Stimulated activated CD4-positive, alpha-beta T cell treated with anti-CD3 and anti-CD28 coated beads, Interleukin-4, amount 100 ng/mL, for 24 hours (primary cell): ENCODE measurements at places on chromosomes 16 and 17.
A peak's percentile ranks its signal among the peaks of the same experiment; 100 is the strongest.

- peak; percentile 16 for DNase-seq
Measured at GRCh38 chr17:17724307-17725010, 43.2 kb downstream of the RAI1 start.

- no peak for DNase-seq
Measured at GRCh38 chr17:28230011-28230410, 89.0 kb upstream of the TMEM97 start.

- no peak for DNase-seq
Measured at GRCh38 chr17:48601539-48602425, 3.0 kb downstream of the HOXB6 start.

DNA sequence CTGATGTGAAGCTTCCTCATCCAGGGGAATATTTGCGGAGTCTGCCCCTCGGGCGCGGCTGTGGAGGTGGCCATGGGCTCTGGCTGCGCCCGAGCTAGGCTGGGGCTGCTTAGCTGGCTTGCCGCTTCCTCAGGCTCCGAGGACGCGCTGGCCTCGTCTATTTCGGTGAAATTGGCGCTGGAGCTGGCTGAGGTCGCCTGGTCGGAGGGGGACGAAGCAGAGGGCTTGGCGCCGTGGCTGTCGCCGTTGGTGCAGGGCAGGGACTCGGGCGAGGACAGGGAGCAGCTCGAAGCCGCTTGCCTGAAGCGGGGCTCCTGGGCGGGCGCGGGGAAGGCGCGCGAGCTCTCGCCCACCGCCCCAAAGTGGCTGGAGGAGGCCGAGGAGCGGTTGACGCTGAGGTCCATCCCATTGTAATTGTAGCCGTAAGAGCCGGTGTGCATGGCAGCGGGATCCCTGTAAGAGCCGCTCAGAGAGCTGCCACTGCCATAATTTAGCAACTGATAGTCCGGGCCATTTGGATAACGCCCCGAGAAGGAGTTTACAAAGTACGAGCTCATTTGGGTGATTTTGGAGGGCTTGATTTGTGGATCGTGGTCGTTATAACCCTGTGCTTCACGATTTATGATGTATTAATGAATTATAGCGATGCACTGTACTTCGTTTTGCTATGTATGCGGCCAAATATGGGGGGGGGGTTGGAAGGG lies at the start of gene HOXB5:
Gene HOXB5, minus strand, starts transcription at position 654 of the 704 bp plus-strand sequence. Its CDS starts 97 bp downstream, at position 557.
- DNase-seq = no peak

DNA sequence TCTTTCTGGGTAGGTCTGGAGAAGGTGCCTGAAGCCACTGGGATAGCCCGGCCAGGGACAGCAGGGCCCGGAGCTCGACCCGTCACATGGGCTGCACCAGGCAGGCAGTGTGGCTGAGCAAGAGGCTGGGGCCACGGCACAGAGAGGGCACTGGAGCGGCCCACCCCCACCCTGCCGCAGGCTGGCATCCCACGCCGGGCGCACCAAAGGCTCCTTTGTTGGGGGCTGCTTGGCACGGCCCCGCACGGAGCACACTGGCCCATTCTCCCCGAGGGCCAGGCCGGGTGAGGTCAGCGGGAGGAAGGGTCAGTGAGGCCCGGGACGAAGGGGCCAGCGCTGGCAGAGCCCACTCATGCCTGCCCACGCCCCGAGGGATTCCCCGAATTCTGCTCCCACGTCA lies 36.5 kb upstream of the PVALEF start:
- DNase-seq = no peak

DNA sequence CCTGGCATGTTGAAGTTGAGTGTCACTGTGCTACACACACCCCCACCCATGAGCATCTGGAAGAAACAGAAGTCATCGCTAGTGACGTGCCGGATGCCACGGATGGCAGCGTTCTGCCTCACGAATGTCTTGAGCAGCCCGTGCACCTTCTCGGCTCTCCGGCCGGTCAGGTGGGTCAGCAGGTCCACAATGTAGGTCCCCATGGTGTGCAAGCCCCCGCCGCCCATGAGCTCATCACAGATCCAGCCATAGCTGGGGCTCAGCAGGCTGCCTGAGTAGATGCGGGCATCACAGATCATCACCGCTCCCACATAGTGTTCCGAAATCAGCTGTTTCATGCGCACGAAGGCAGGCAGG lies 8.9 kb downstream of the C16orf86 start:
- DNase-seq = no peak

DNA sequence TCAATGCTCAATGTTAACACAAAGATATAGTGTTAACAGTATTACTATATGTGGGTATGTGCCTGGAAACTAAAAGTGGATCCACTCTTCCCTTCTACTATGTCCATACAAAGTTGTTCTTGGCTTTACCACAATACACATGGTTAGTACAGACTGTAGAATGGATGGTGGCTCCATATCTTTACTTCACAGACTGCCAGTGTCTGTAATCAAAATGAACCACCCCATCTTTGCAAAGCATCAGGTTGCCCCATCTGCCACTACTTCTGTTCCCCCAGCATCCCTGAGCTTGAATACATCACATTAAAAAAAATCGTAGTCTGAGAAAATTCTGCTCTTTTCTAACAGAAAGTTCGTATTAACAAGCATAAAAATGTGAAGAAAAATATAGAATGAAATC lies 30.0 kb downstream of the USP32 start:
- DNase-seq = no peak

- DNase-seq = no peak
Measured at GRCh38 chr17:39925282-39926134, 1.9 kb downstream of the ORMDL3 start.

DNA sequence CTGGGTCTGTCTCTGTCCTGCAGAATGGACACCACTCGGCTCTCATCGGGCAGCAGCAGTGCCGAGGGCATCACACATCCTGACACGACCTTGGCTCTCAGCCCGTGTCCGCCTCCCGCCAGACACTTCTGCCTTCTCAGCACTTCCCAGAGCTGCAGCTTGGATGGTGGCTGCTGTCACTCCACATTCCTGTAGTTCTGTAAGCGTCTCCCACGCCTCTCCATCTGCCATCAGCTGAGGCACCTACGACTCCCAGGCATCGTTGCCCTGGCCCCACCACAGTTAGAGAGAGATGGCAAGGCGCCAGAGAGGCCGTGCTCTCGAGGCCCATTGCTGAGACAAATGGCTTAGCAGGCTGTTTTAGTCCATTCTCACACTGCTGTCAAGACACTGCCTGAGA lies 195.9 kb upstream of the CHMP6 start:
- no peak for DNase-seq

DNA sequence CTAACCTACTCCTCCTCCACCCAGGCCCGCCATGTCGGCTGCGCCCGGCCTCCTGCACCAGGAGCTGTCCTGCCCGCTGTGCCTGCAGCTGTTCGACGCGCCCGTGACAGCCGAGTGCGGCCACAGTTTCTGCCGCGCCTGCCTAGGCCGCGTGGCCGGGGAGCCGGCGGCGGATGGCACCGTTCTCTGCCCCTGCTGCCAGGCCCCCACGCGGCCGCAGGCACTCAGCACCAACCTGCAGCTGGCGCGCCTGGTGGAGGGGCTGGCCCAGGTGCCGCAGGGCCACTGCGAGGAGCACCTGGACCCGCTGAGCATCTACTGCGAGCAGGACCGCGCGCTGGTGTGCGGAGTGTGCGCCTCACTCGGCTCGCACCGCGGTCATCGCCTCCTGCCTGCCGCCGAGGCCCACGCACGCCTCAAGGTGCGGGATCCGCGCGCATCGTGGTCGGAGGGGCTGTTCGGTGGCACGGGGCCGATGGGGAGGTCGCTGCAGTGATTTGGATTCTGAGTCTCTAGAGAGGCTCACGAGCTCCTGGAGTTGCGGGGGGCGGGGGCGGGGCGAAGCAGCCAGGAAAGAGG lies 878 bp downstream of the TRIM72 start:
- DNase-seq = no peak

GRCh38 chr17:79985943-79986391 lies 49.7 kb downstream of the TBC1D16 start:
- DNase-seq = no peak

- DNase-seq = no peak
Measured at GRCh38 chr17:55219934-55220333, 44.8 kb upstream of the HLF start.

- DNase-seq = no peak
Measured at GRCh38 chr16:48617104-48617705, 7.2 kb upstream of the N4BP1 start.

DNA sequence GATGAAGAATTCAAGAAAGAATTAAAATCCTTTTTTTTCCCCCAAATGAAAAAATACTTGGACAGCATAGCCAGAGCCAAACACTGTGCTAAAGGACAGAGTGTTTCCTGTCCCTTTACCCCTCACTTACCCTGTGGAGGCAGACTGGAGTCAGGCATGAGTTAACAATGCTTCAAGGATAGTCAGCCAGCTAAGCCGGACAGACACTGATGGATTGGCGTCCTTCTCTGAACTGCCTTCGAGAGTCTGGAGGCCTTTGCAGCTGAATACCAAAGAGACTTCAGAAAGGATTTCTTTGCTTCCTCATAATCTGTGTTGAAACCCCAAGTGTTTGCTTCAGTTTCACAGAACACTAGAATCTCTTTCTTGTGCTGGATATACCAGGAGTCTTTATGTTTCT lies 4.6 kb downstream of the METTL9 start:
- no peak for DNase-seq

DNA sequence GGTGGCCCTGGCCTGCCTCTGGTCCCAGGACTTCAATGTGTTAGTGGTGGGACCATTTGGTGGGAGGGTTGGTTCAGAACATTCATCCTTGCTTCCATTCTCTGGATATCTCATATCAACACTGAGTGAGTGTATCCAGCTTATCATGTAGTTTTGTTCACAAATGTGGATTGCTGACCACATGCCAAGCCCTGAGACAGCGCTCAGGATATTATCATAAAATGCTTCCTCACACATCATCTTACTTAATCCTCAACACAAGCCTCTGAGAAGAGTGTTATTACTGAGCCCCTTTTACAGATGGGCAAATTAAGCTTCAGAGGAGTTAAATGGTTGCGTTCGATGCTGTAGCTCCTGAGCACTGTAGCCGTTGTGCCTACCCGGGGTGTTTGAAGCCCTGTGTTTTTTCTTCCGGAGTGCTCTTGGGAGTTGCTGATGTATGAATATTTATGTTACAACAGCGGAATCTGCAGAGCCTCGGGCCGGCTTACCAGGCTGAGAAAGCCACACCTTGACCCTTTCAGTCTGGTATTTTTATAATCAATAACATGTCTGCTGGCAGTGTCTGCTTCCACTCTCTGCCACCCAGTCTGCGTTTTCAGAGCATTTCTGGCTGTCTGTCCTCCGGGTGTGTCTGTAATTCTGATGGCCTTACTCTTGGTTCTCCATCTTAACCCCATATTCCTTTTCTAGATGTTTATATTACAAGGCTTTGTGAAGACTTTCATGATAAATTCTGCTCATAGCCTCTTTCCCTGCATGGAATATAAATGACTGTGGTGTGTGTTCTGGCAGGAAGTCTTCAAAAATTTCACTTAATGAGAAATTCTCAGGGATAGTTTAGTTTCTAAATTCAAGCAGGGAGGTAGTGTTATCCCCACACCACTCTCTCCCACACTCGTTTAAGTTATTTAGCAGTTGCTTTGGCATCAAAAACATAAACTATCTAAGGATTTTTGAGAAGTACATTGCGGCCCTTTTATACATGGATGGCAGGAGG lies 2.9 kb downstream of the GLP2R start:
- no peak for DNase-seq

DNA sequence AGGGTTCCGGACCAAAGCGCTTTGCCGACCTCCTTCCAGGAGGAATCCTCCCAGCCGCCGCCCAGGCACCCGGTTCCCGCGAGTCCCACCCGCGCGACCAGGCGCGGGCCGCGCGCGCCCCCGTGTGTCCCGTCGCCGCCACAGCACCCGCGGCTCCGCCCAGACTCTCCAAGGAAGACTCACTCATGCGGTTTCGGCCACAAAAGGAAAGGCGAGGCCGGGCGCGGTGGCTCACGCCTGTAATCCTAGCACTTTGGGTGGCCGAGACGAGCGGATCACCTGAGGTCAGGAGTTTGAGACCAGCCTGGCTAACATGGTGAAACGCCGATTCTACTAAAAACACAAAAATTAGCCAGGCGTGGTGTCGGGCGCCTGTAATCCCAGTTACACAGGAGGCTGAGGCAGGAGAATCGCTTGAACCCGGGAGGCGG lies 3.5 kb upstream of the PKMYT1 start:
- DNase-seq = peak; percentile 74
